ENCODE measurements at places on chromosomes 3 and 15.

DNA sequence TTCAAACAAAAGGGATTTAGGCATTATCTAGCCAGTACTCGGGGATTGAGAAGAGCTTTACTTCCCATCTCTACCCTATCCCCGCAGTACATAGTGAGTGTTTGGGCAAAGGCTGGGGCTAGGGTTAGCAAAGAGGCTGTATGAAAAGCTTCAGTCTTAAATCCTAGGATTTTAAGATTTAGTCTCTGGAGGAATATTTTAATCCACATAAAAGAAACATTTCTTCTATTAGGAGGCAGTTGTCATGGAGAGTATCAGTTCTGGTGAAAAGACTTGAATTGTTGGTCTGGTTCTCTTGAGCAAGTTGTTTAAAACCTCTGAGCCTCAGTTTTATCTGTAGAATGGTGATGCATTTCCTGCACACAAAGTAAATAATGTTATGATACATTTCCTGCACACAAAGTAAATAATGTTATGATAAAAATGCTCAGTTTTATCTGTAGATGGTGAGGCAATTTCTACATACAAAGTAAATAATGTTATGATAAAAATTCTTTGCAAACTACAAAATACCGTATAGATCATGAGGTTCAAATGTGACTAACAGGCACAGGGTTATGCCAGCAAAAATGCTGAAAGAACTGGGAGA is 53.9 kb upstream of the ZBED2 start:
- no peak for DNase-seq

DNA sequence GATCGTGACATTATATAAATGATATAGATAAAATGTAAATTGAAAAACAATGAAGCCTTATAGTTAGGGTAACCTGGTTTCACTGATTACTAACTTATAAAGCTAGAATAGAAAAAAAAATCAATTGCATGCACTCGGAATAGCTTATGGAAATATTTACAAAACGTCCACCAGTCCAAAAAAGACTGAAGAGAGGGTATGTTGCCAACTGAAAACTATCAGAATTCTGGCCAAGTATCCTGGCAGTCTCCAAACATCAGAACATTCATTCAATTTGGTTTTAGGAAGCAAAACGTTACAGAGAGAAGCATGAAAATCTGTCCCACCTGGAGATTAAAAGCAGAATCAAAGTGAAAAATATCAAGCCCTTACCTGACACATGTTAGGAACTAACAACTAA is 892.4 kb downstream of the ROBO1 start:
- no peak for DNase-seq

GRCh38 chr15:69225355-69226022 is 65.1 kb downstream of the GLCE start:
- DNase-seq, result no peak

DNA sequence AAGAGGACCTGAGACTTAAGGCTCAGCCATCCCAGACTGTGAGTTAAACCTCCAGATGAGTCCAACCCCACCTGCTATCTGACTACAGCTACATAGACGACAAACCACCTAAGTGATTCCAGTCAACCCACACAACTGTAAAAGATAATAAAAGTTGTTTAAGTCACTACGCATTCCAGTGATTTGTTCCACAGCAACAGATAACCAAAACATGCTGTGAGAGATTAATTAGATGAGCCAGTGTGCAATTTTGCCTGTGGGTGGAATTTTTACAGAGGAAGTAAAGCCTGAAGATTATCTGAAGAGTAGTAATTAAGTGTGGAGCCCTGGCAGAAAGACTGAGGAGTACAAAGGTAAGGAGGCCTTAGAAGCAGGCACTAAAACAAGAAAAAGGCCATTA is 5.4 kb downstream of the BTBD1 start:
- DNase-seq, result no peak

GRCh38 chr3:175404027-175404426 is 544.9 kb downstream of the NAALADL2 start:
- DNase-seq, result no peak

DNA sequence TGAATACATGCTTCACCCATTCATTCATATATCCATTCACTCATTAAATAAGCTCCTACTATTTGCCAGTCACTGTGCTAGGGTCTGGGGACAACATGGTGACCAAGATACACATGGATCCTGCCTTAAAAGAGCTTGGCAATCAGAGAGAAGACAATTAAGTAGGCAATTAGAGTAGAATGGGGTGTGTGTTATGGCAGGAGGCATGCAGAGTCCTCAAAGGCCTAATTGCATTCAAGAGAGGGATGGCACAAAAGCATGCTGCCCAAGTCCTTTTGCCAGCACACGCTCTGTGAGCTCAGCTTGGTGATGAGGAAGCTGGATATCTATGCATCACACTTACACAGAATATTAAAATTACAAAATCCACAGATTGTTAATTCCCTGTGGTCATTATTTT is 2.8 kb upstream of the PRICKLE2 start:
- DNase-seq, result no peak

GRCh38 chr3:44981751-44982150 is 5.7 kb downstream of the EXOSC7 start:
- DNase-seq, result no peak

- no peak for DNase-seq
Observed at GRCh38 chr15:68594533-68595259, 15.9 kb downstream of the CORO2B start.

GRCh38 chr3:66830301-66830700 is 167.8 kb upstream of the KBTBD8 start:
- no peak for DNase-seq

DNA sequence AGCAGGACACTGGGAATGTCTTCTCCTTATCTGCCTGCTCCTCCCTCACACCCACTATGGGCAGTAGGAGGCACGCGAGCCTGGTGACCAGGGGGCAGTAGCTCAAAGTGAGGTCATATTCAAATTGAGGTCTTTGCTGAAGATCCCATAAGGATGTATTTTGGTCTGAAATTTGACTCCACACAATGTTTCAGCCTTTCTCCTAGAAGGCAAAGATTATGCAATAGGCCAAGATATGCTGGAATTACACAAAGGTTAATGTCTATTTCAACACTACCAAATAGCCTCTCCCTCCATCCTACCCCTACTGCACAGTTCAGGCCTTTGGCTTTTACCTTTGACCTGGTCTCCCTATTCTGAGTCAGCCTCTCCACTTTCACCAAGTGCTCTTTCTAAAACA is 203.0 kb downstream of the TIGIT start:
- DNase-seq, result no peak

DNA sequence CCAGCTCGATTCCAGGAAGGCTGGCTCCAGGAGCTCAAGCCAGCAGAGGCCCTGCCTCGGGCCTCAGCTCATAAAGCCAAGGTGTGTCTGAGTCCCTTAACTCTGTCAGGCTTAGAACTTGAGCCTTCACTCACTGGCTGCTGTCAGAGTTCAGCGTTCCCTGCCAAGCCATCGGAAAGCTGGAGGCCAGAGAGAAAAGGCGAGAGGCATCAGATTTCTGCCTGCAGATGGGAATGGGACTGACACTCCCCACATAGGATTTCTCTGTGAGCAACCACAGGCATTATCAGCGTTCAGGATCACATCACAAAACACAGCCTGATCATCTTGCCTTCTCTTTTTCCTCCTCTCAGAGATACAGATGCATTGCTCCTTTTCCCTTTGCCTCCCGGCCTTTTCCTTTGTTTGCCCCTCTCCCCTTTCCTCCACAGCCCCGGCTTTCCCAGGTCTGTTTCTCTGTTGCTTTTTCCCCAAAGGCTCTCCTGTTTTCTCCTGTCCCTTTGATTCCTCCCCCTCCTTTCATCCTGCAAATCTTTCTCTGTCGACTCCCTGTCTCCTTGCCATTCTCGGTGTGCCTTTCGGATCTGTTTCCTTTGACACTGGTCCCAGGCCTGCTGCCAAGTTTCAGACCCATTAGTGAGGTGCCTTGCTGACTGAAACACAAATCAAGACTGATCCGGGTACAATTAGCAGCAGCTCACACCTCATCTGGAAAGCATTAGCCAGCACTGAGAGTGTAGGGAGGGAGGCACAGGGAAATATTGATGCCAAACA is 44.5 kb upstream of the BOC start:
- no peak for DNase-seq

DNA sequence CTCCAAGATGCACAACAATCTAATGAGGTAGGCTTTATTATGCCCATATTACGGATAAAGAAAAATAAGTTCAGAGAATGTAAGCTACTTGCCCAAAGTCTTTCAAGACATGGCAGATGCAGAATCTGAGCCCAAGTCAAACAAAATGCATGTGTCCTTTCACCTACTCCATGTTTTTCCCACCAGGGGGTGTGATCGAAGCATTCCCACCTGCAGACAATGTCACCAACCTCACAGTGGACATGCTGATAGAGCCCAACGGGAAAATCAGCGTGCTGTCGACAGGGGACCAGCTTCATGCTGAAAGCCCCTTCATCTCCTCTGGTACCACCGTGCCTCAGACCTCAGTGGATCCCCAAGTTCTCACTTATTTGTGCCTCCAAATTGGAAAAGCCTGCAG is 99.8 kb upstream of the C15orf61 start:
- DNase-seq, result no peak

DNA sequence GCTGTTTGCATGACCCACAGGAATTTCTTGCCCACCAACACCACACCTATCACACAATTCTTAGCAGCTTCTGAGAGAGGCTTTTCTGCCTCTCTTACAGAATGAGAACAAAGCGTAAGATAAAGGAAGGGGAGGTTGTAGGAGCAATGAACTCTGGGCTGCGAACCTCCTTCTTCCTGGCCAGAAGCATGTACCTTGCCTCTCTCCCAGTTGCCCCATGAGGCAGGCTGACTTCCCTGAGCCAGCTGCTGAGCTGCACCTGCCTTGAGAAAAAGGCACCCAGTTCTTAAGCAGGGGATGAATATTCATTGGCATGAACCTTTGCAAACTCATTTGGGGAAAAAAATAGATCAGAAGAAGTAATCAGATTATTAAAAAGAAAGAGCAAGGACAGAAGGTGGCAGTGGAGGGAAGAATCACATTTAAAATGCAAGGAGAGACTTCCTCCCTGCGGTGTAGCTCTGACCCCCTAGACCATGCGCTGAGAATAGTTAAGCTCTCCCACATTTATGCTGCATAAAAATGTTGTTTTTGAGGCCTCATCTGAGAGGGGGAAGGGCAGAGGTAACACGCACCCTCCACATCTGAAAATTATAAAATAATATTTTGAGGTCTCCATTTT is 304.8 kb downstream of the EPHB1 start:
- DNase-seq, result no peak

- DNase-seq, result no peak
Observed at GRCh38 chr3:112651516-112651915, 10.6 kb upstream of the CCDC80 start.

- no peak for DNase-seq
Observed at GRCh38 chr3:85360742-85361387, 402.1 kb downstream of the CADM2 start.

DNA sequence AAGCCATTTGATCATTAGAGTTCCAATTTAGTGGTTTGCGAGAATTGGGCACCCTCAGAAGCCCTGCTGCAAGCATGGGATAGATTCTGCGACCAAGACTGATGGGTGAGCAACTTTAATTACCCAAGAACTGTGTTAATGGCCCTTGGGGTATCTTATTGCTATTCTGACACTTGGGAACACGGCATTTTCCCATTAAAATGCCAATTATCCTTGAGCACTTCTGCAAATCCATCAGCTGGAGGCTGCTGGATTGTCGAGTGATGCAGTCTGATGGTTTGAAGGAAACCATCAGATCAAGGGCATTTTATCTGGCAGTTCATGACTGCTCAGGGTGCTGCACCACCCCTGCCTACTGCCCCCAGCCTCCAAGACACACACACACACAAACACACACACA is 183.6 kb upstream of the PROK2 start:
- no peak for DNase-seq

- no peak for DNase-seq
Observed at GRCh38 chr3:57393977-57394376, 101.5 kb upstream of the ASB14 start.

GRCh38 chr15:39880718-39881387 is 39.2 kb downstream of the GPR176 start:
- DNase-seq, result no peak

DNA sequence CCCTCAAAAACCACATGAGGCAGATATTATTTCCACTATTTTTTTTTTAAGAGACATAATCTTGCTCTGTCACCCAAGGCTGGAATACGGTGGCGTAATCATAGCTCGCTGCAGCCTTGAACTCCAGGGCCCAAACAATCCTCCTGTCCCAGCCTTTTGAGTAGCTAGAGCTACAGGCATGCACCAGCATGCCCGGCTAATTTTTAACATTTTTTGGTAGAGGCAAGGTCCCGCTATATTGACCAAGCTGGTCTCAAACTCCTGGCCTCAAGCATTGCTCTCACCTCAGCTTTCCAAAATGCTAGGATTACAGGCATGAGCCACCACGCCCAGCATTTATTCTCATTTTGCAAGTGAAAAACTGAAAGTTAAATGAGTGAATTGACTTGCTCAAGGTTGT is 50.8 kb upstream of the PIAS1 start:
- DNase-seq, result no peak

DNA sequence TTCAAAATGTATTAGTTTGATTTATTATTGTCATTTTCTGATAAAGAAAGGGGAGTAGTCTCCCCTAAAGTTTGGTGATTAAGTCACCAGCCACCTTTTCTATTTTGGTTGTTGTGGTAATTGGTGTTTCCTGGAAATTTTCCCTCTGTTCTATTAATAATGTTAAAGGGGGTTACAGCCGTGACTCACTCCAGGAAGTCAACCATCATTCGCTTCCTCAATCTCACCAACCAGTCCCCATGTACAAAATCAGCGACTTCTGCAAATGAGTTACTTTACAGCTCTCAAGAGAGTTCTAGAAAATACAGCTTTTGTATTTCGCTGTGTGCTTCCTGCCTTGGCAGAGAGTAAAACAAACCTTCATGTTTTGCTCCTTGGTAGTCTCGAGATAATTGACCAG is 285.1 kb downstream of the LPP start:
- peak; percentile 58 for DNase-seq

DNA sequence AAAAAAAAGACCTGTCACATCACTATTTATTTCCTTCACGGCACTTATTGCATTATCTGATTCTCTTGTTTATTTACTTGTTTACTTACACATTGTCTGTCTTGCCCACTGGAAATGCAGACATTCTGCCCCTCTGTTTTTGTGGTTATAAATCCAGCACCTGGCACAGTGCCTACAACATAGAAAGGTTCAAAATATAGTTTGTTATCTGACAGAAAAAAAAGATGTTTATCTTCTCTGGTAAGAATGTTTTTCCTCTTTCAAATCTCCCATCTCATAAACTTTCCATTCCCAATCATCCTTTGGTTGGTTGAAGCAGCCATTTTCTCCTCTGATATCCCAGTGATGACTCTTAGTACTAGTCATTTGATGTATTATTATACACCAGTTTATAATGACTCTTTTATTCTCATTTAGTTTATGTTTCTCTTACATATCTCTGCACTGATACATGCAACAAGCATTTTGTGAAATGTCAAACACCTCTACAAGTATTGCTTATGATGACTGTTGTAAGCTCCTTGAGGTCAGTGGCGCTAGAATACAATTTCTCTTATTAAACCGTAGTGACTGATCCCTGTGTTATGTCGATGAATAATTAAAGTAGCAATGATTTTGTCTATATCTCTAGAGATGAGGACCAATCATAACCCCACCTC is 398.4 kb upstream of the TBL1XR1 start:
- no peak for DNase-seq
